ENCODE measurements at places on chromosomes 1 and 21.

- DNase-seq: no peak
These were observed 358 bp downstream of the TSPAN2 start for GRCh38 chr1:115088871-115089419.

- no peak for DNase-seq
These were observed 38.1 kb downstream of the GNPAT start for GRCh38 chr1:231279081-231279480.

- no peak for DNase-seq
These were observed 16.0 kb downstream of the LRIG2 start for GRCh38 chr1:113088972-113089371.

- DNase-seq: peak; percentile 51
These were observed 376 bp downstream of the SF3A3 start for GRCh38 chr1:37989361-37989930.

DNA sequence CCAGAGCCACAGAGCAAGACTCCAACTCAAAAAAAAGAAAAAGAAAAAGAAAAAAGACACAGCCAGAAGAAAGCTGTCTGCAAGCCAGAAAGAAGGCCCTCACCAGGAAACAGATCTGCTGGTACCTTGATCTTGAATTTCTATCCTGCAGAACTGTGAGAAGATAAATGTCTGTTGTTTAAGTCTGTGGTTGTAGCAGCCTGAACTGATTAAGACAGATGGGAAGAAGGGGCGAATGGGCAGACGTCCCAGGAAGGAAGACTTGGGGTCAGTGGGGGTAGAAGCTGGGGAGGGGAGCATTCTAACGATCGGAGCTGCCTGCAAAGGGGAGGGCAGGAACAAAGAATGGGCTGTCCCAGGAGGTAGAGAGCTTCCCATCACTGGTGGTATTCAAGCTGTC is 6.3 kb downstream of the SLC2A7 start:
- no peak for DNase-seq

GRCh38 chr1:22662318-22662717 is 9.3 kb downstream of the C1QB start:
- no peak for DNase-seq

- DNase-seq: no peak
These were observed 444.8 kb downstream of the KIF26B start for GRCh38 chr1:245599371-245600174.

DNA sequence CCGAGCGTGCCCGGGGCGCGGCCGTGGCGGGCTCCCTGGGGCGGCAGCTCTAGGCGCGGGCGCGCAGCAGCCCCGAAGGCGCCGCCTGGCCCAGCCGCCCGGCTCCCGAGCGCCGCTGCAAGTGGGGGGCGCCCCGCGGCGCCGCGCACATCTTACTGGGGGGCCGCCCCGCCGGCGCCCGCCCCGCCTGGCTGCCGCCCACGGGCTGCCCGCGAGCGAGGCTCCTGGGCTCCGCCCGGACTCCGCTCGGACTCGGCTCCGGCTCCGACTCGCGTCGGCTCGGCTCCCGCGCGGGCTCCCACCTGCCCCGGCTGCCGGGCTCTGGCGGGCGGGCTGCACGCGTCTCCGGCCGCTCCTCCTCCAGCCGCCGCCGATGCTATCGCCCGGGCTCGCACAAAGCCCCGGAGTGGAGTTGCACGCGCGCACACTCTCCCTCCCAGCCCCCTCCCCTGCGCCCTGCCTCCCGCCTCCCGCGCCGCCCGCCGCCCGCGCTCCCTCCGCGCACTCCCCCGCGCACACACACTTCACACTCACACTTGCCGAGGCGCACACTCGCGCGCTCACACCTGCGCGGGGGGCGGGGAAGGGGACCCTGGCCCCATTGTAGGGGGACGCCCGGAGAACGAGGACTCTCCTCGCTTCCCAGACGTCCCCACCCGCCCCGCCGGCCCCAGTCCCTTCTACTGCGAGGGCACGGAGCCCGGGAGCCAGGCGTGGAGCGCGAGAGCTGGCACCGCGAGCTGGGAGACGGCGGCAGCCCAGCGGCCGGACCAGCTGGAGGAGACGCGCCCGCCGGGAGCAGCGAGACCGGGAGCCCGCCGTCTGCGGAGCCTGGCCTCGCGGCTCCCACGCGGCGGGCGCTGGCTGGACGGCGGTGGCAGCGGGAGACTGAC is at the start of gene GRIK3:
TSS of gene GRIK3 (minus strand) at position 395 of the 893 bp plus-strand sequence. CDS start 407 bp downstream, outside the sequence.
- no peak for DNase-seq

DNA sequence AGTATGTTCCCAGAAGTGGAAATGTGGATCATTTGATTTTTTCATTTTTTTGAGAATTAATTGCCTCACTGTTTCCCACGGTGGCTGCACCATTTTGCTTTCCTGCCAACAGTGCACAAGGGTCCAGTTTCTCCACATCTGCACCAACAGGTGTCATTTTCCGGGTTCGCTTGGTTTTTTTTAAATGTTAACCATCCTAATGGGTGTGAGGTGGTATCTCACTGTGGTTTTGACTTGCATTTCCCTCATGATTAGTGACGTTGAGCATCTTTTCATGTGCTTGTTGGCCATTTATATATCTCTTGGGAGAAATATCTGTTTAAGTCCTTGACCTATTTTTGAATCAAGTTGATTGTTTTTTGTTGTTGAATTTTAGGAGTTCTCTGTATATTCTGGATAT is 3.0 kb downstream of the COL6A2 start:
- no peak for DNase-seq

Data from activated naive CD4-positive, alpha-beta T cell treated with Interleukin-2 at 50 U/mL for 16 hours (primary cell).